Caco-2 (cell line): ENCODE measurements at places on chromosomes 5 and 9.

DNA sequence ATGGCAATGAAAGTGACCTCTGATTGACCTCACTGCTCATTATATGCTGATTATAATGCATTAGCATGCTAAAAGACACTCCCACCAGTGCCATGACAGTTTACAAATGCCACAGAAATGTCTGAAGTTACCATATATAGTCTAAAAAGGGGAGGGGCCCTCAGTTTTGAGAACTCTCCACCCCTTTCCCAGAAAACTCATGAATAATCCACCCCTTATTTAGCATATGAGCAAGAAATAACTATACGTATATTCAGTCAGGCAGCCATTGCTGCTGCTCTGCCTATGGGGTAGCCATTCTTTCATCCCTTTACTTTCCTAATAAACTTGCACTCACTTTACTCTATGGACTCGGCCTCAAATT is 163.1 kb downstream of the ESM1 start:
- no peak for DNase-seq

- DNase-seq: no peak
Observed at GRCh38 chr5:6379246-6379645, 899 bp upstream of the MED10 start.

DNA sequence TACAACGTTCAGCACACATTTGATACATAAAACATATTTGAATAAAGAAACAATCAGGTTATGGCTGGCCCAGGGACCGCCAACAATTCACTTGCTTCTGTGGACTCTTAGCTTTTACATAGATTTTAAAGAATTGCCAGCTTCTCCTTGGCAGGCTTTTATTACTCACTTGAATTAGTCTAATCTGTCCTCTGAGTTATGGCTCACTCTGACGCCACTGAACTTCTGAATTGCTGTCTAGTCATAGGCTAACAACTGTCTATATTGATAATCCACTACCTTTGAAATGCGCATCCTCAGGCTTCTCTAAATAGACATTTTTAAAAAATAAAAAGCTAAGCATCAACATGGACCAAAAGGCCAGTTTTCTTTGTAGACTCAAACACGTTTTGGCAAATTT is 317.4 kb upstream of the SGCD start:
- DNase-seq: no peak

GRCh38 chr5:395156-395920 is 47.6 kb upstream of the EXOC3 start:
- no peak for DNase-seq

GRCh38 chr5:10689391-10690081 is 71.5 kb downstream of the DAP start:
- peak; percentile 14 for DNase-seq

DNA sequence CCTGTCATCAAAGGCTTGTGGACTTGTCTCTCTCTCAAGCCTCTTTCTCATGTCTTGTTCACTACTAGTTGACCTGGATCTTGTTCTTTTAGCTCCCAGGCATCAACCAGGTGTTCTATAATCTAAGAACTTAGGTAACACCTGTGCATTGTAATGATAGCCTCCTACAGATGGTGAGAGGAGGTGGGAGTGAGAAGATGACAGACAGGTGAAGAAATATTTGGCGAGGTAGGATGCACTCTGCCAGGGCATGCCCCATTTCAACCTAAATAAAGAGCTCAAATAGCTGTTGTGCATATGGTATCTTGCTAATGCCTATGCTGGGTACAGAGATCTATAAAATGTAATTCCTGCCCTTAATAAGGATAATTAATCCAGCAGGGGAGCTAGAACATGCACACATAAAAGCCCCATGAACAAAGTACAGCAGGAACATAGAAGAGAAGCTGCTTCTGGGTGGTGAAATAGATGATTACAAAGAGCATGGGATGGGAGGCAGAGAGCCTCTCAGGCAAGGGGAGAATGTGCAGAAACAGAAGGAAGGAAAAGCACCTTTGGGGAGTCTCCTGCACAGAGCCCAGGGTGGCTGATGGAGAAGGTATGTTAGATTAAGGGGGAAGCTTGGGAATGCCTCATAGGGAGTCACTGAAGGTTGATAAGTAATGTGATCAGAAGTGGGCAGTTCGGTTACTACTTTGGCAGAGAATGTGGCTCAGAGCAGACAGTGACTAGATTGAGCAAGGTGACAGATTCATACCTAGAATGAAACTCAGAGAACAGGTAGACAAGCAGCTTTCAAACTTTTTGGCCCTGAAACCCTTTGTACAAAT is 28.0 kb upstream of the PLIN2 start:
- no peak for DNase-seq

- DNase-seq: no peak
Observed at GRCh38 chr5:7410936-7411511, 15.1 kb downstream of the ADCY2 start.
